ENCODE measurements at places on chromosomes 4 and X.

DNA sequence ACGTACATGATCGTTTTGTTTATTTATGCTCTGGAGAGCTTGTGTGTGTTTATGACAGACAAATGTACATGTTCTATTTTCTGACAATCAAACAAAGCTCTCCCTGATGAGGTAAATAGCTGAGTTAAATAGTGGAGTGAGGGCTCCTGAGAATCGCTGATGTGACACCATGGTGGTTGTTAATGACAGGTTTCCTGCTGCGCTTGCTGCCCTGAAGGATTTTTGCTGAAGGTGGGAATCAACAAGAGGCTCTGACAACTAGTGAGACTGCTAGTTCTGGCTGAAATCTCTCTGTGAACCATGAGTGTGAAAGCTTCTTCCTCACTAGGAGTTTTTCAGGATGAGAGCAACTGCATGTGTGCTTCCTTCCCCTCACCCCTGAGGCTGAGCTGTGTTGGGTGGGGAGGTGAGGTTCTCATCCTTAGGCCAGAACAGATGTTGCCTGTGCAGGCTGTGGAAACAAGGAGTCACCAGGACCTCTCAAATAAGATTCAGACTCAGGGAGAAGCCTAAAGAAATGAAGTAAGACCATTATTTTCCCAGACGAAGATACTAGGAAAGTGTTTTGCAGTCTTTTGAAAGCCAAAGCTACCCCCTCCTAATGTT lies 173.4 kb upstream of the JADE1 start:
- no peak for DNase-seq

DNA sequence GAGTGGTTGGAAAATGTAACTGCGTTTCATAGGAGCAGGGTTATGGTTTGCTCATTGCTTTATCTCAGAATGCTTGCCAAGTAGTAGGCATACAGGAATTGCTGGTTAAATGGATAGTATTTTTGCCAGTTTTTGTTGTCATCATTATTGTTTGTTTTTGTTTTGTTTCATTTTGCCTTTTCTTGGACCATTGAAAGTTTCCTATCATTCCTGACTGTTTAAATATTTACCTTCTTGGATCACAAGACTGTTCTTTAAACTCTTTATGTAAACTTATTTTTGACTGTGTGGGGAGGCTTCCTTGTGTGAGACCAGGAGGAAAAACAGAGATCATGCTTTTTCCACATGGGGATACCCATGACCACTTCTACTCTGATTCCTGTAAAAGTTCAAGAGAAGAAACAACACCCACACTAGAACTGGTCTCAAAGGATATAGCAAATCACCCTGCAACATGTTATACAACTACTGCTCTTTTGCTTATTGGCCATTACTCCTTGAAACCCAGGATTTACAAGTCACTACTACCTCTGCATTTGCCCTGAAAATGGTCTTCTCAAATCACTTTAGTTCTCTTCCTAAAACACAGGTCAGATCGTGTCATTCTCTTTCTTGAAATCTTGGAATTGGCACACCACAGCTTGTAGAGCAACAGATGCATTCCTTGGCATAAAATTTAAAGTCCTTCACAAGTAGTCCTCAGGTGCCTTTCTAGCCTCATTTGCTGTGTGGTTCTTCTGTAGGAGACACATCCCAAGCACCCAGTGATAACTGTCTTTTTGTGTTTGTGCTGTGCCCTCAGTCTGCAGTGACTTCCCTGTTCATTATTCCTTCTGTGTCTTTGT lies 51.3 kb downstream of the FNIP2 start:
- DNase-seq = no peak

DNA sequence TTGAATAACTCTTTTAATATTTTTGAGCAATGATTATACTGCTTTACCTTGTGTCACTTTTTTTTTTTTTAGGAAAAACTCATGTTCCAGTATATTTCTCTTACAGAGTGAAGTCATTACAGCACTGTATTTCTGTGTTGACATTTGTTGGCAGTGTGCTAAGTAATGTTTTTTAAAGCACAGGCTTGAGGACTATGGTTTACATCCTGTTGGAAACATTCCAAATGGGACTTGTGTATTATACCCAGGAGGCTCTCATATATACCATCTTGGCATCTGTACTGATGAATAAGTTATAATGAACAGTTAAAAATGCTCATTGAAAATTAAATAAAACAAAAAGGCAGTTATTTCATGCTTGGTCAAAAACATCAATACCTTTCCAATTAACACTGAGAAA lies 33.8 kb downstream of the CEP44 start:
- no peak for DNase-seq

DNA sequence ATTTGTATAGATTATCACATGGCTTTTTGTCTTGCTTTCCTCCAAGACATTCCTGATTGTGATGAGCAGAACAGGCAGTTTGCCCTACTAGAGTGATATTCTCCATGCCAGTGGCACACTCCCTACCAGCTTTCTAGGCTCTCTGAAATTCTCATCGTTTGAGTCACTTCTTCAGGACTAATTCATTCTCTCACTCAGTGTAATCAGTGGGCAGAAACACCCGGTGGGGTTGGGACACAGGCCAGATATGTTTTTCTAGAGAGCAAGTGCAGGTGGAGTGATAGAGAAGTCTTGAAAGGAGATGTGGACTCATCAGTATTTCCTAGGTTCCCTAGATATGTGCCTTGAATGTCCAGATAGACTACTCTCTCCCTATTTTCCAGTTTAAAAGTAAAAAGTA lies 13.1 kb downstream of the RAB33A start:
- DNase-seq = no peak

- DNase-seq = no peak
Observed at GRCh38 chr4:172188248-172188988, 375.2 kb downstream of the GALNTL6 start.
